ENCODE measurements at places on chromosomes 2 and 18. TPM values are rescaled to one million over a fixed set of nuclear protein-coding genes. Genes with fewer than 3 reads are reported as not detected.

Gene MLPH
- total RNA-seq, result 10.3 TPM

Gene ANKRD53
- total RNA-seq, result 0.39 TPM

Gene GEN1
- total RNA-seq, result 23.9 TPM

GRCh38 chr2:96969321-96969720 is 17.1 kb downstream of the FAM178B start:
- no peaks in the 10 kb centered on the region for H3K27me3 ChIP-seq
- no peak overlapping the region for H3K4me3 ChIP-seq
- H3K27ac ChIP-seq, result no peak overlapping the region
- peaks cover 3% of the 10 kb centered on the region for H3K4me1 ChIP-seq

Gene UCN
- total RNA-seq, result 0.68 TPM

GRCh38 chr2:159243529-159243928 is 43.0 kb downstream of the WDSUB1 start:
- H3K27me3 ChIP-seq, result no peaks in the 10 kb centered on the region
- no peaks in the 10 kb centered on the region for H3K4me1 ChIP-seq
- peaks cover 14% of the 10 kb centered on the region for H3K36me3 ChIP-seq
- no peak overlapping the region for H3K4me3 ChIP-seq

DNA sequence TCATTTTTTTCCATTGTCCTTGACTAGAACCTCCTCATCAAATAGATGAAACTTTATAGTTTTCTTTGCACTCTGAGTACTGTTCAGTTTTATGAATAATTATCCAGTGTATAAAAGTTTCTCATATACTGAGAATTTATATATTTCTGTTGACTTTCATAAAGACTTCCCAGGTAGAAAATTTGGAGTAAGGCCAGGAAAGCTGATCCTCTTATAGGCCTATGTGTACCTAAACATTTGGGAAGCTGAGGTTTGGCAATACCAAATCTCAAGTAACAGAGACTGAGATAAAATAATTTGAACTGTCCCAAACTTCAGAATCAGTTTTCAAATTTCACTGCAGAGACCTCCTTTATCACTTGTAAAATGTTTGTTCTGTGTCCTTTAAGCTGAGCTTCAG is 43.4 kb downstream of the CCDC102B start:
- H3K27ac ChIP-seq, result no peak overlapping the region
- DNase-seq, result no peak
- no peaks in the 10 kb centered on the region for H3K36me3 ChIP-seq
- H3K27me3 ChIP-seq, result no peaks in the 10 kb centered on the region

Gene CAVIN2
- 0.14 TPM for total RNA-seq

DNA sequence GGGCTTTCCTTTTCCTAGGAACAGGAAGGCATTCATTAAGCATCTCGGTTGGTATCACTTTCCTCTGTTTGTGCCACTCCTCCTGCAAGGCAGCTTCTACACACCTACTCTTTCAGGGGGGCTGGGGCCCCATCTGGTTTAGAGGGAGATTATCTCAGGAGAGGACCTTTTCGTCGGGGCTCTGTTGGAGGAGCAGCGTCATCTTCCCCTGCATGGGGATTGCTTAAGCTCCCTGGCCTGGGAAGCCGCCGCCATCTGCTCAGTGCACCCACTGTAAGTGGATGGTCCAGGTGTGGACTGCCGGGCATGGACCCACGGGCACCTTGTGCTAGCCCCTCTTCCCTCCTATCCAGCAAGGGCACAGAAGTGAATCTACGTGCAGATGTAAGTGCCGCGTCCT is 355.3 kb upstream of the SMIM21 start:
- no peaks in the 10 kb centered on the region for H3K36me3 ChIP-seq
- H3K4me3 ChIP-seq, result no peak overlapping the region
- no peak overlapping the region for H3K27ac ChIP-seq
- peaks cover 8% of the 10 kb centered on the region for H3K4me1 ChIP-seq
- no peaks in the 10 kb centered on the region for H3K27me3 ChIP-seq

DNA sequence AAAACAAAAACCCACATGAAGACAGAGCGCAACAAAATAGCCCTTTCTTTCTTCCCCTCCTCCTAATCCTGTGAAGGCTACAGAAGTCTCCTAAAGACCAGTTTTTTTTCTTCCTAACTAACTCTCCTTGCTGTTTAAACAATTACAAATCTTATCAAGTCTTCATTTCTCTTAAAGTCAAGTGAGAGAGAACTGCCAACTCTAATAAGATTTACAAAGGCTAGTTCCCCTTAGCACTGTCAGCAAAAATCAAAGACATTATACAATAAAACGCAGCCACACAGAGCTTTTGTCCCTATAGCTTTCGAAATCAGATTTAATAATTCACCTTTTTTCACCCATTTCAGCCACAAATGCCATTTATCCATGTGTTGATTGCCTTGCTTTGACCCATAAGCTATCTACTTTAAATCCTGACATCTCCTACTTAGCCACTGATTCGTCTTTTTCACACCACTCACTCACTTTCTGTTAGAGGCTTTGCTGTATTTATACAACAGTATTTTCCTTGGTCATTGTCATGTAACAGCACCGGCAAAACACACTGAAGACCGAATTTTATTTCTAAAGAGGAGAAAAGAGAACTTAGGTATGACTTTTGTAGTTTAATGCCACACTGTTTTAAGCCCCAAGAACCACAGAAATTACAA is 5.9 kb downstream of the NRXN1 start:
- H3K4me1 ChIP-seq, result peaks cover 42% of the 10 kb centered on the region
- H3K27ac ChIP-seq, result peak overlapping the region; percentile 40
- no peak for DNase-seq
- no peak overlapping the region for H3K4me3 ChIP-seq

DNA sequence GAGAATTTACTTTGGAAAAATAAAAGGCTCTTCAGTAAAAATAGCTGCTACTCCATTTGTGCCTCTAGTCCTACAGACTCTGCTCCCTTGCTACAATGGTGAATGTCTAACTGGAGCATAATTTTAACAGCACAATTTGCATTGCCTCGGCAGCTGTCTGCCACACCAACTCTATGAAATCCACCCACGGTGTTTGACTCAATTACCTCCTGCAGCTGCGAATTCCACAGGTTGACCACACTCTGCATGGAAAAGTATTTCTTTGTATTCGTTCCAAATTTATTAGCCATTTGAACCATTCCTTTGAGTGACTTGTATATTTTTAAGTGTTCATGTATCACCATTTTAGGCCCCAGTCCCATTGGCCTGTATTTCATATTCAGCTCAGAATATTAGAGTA is 182.1 kb upstream of the CCDC68 start:
- peaks cover 2% of the 10 kb centered on the region for H3K36me3 ChIP-seq
- H3K4me3 ChIP-seq, result no peak overlapping the region
- DNase-seq, result no peak
- no peak overlapping the region for H3K27ac ChIP-seq
- H3K27me3 ChIP-seq, result no peaks in the 10 kb centered on the region
- H3K4me1 ChIP-seq, result no peaks in the 10 kb centered on the region

Gene NPPC
- 0.98 TPM for total RNA-seq

DNA sequence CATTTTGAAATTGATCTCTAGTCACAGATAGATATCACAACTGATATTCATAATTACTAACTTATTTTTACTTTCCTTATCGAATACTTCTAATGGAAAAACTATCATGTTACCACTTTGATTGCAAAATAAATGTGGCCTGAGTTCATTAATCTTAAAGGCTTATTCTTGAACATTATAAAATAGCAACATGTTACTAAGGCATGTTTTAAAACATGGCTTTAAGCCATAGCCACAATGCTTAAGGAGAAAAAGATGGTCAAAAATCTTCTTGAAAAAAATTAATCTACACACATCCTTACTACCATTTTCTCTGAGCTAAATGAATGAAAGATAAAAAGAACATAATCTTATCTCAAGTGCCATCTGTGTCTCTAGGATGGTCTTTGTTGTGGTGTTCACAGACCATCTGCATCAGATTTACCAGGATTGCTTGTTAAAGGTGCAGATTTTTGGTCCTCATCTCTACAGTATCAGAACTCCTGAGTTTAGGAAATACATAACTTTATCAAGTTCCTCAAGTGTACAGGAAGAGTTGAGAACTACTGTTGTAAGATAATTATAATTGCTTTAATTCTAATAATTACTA is 15.3 kb downstream of the MTX2 start:
- H3K36me3 ChIP-seq, result no peaks in the 10 kb centered on the region
- peaks cover 27% of the 10 kb centered on the region for H3K4me1 ChIP-seq
- DNase-seq, result no peak
- no peak overlapping the region for H3K4me3 ChIP-seq
- no peaks in the 10 kb centered on the region for H3K27me3 ChIP-seq
- H3K27ac ChIP-seq, result no peak overlapping the region
